ENCODE measurements at places on chromosomes 1 and 21.

DNA sequence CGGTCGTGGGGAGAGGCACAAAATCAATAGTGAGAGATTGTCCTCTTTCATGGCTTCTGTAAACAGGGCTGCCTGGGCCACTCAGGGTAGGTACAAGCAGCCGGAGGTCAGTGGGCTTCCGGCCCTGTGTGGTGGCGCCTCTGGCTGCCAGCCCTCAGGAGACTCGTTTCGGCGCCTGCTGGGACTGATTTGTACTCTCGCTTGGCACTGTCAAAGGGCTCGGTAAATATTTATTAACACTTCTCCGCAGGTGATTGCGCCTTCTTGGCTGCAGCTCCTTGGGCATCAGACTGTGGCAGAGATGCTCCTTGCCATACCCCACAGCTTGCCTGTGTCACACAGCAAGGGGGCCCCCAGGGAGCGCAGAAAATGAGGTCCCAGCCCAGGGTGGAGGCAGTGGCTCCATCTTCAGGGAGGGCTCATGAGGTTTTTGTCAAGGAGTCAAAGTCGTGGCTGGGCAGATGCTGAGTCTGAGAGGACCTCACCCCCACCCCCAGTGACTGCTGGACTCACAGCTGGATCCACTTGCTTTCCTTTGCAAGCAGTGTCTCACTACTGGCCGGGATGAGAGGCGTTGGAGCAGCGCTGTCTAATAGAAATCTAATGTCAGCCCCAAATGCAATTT, 262.5 kb downstream of the GRIK3 start:
- H3K36me3 ChIP-seq: no peaks in the 10 kb centered on the region
- DNase-seq: no peak
- H3K27me3 ChIP-seq: peaks cover 61% of the 10 kb centered on the region
- no peaks in the 10 kb centered on the region for H3K4me1 ChIP-seq

GRCh38 chr1:202349206-202349928, 868 bp downstream of the PPP1R12B start:
- no peaks in the 10 kb centered on the region for H3K4me1 ChIP-seq
- H3K27ac ChIP-seq: peak overlapping the region; percentile 76
- peak; percentile 18 for DNase-seq
- H3K4me3 ChIP-seq: peak overlapping the region; percentile 78

GRCh38 chr1:235407419-235407818, 40.2 kb downstream of the TBCE start:
- H3K27ac ChIP-seq: no peak overlapping the region
- DNase-seq: no peak
- no peak overlapping the region for H3K4me3 ChIP-seq
- H3K36me3 ChIP-seq: peaks cover 10% of the 10 kb centered on the region
- no peaks in the 10 kb centered on the region for H3K27me3 ChIP-seq

DNA sequence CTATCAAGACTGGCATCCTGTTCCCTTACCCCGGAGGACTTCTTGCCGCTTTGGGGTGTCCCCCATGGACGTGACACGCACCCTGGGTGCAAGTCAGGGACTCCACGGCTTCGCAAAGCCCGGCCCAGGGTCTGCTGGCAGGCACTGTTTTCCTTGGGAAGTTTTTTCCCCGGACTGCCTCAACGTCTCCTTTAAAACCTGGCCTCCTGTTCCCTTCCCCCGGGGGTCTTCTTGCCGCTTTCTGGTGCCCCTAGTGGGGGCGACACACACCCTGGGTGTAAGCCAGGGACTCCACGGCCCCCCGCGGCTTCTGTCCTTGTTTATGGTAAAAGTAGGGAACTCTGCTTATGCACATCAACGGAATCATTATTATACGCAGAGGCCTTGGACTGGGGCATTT, 136.6 kb downstream of the LIPI start:
- no peaks in the 10 kb centered on the region for H3K36me3 ChIP-seq
- no peak for DNase-seq
- H3K4me1 ChIP-seq: no peaks in the 10 kb centered on the region
- H3K4me3 ChIP-seq: no peak overlapping the region
- no peaks in the 10 kb centered on the region for H3K27me3 ChIP-seq

- H3K27ac ChIP-seq: peak overlapping the region; percentile 77
- no peaks in the 10 kb centered on the region for H3K36me3 ChIP-seq
- H3K4me1 ChIP-seq: peaks cover 30% of the 10 kb centered on the region
- H3K4me3 ChIP-seq: peak overlapping the region; percentile 10
- H3K27me3 ChIP-seq: no peaks in the 10 kb centered on the region
- DNase-seq: peak; percentile 17
Observed at GRCh38 chr21:35528116-35529042, 479.3 kb upstream of the RUNX1 start.

DNA sequence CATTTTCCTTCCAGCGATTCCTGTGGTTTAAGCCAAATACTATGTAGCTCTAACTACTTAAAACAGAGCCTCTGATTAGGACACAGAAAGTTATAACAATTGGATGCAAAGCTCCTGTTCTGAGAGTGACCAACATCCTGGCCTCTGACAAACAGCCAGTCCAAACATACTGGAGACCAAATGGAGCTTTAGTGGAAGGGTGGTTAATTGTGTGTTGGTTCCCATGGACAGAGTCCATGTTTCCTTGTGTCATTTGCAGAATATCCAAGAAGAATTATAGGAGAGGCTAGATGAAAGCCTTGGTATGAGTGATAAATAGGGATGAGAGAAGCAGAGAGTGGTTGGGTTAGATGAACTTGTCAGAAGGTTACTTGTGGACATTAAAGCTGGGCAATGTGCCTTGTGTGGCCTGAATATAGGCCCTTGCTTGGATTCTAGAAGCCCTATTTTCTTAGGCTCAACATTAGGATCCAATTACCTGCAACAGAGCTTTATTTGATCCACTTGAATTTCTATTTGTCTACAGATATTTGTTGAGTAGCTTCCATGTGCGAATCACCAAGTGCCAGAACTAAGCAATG, 180.5 kb upstream of the GORAB start:
- peaks cover 8% of the 10 kb centered on the region for H3K4me1 ChIP-seq
- no peak overlapping the region for H3K27ac ChIP-seq
- no peak overlapping the region for H3K4me3 ChIP-seq
- DNase-seq: no peak

DNA sequence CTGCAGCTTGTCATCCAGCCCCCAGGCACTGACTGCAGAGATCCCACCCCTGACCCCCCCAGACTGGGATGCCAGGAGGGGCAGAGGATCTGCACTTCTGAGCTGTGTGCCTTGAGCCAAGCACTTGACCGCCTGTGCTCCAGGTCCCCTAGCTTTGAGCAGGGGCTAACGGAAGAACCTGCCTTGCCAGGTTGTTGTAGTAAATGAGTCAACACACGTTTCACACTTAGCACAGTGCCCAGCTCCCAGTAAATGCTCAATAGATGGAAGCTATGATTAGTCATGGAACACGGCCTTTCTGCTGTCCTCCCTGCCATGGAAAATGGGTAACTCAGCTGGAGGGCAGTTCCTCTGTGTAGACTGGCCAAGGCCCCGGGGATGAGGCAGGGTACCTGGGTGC, 24.1 kb downstream of the IFFO2 start:
- DNase-seq: no peak
- H3K27me3 ChIP-seq: peaks cover 3% of the 10 kb centered on the region
- H3K4me1 ChIP-seq: peaks cover 3% of the 10 kb centered on the region
- H3K4me3 ChIP-seq: no peak overlapping the region
- H3K27ac ChIP-seq: no peak overlapping the region

DNA sequence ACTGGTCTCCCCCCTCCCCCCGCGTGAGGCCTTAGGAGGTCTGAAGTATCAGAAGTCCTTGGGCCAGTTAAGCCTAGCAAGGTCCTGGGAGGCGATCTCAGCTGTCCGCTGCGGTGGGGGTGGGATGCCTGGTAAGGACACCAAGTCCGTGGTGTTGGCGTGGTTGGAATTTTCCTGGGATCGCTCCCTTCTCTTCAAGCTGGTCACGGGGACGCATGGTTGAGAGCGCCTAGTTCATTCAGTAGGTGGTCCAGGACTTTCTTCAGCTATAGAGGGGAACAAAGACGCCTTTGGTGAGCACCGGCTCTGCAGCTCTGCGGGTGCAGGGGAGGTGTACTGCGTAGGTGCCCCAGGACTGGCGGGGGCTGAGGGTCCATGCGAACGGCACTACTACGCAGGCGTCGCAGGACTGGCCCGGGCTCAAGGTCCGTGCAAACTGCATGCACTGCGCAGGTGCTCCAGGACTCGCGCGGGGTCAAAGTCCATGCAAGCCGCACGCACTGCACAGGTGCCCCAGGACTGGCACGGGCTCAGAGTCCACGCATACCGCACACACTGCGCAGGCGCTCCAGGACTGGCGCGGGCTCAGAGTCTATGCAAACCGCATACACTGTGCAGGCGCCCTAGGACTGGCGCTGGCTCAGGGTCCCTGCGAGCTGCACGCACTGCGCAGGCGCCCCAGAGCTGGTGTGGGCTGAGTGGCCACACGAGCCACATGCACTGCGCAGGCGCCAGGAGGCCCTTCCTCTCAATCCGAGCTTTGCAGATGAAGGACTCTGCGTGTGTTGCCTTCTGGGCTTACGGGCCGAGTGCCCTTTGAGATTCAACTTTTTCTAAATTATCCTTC, 36.6 kb upstream of the HMGN1 start:
- peaks cover 20% of the 10 kb centered on the region for H3K4me1 ChIP-seq
- peak overlapping the region; percentile 86 for H3K27ac ChIP-seq
- peak; percentile 97 for DNase-seq
- peak overlapping the region; percentile 21 for H3K4me3 ChIP-seq

DNA sequence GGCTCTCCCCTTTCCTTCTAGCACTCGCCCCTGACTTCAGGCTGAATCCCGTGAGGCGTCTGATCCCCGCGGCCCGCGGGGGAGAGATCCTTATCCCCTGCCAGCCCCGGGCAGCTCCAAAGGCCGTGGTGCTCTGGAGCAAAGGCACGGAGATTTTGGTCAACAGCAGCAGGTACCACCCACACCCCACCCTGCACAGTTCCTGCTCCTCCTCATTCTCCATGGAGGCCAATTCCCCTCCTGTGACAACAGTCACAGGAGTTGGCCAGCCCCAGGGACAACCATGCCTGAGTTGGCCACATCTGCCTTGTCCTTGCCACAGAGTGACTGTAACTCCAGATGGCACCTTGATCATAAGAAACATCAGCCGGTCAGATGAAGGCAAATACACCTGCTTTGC, 20.0 kb downstream of the TMEM81 start:
- peaks cover 2% of the 10 kb centered on the region for H3K4me1 ChIP-seq
- no peaks in the 10 kb centered on the region for H3K27me3 ChIP-seq
- H3K27ac ChIP-seq: no peak overlapping the region
- no peaks in the 10 kb centered on the region for H3K36me3 ChIP-seq

GRCh38 chr1:17967623-17968255, 139.9 kb upstream of the IGSF21 start:
- H3K27me3 ChIP-seq: no peaks in the 10 kb centered on the region
- no peaks in the 10 kb centered on the region for H3K36me3 ChIP-seq
- DNase-seq: no peak
- H3K4me1 ChIP-seq: no peaks in the 10 kb centered on the region
- no peak overlapping the region for H3K27ac ChIP-seq
- H3K4me3 ChIP-seq: no peak overlapping the region

DNA sequence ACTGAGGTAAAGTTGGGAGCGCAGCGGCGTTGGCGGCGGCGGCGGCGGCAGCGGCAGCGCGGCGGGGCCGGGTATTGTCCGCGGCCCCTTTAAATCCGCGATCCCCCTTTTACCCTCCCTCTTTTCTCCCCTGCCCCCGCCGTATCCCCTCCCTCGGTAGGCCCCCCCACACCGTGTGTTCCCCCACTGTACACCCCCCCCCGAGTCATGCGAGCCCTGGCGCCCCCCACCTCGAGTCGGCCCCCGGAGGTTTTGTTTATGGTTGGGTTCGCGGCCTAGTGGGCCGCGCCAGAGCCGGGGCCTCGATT, 169 bp downstream of the UBAP2L start:
- no peaks in the 10 kb centered on the region for H3K27me3 ChIP-seq
- DNase-seq: no peak
- H3K4me3 ChIP-seq: peak overlapping the region; percentile 95
- H3K4me1 ChIP-seq: peaks cover 15% of the 10 kb centered on the region
- peaks cover 28% of the 10 kb centered on the region for H3K36me3 ChIP-seq
- H3K27ac ChIP-seq: peak overlapping the region; percentile 91

- peaks cover 3% of the 10 kb centered on the region for H3K4me1 ChIP-seq
- no peak overlapping the region for H3K4me3 ChIP-seq
- peaks cover 35% of the 10 kb centered on the region for H3K27me3 ChIP-seq
- no peak for DNase-seq
- no peak overlapping the region for H3K27ac ChIP-seq
Observed at GRCh38 chr1:1199141-1199960, 7.0 kb downstream of the TNFRSF18 start.

- H3K27me3 ChIP-seq: no peaks in the 10 kb centered on the region
- H3K4me3 ChIP-seq: no peak overlapping the region
- H3K36me3 ChIP-seq: no peaks in the 10 kb centered on the region
- H3K27ac ChIP-seq: no peak overlapping the region
- no peak for DNase-seq
- peaks cover 12% of the 10 kb centered on the region for H3K4me1 ChIP-seq
Observed at GRCh38 chr1:30885570-30886522, 22.7 kb downstream of the SDC3 start.

DNA sequence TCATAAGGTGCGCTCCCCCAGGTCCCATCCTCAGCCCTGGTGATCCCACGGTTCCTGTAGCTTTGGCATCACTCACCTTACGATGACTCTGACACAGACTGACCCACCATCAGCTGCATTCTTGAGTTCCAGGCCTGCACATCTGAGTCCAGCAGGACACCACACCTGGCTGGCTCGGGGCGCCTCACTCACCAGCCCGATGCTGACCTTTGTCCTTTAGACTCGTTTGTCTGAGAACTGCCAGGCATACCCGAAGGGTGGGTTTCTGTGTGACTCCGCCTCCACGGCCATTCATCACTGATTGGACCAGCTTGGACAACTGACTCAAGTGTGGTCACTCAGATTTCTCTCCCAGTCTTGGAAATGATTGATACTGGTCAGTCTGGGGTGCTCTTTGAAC, 129.4 kb upstream of the CSF3R start:
- no peak overlapping the region for H3K27ac ChIP-seq
- no peaks in the 10 kb centered on the region for H3K27me3 ChIP-seq
- DNase-seq: no peak
- no peaks in the 10 kb centered on the region for H3K4me1 ChIP-seq

- H3K4me1 ChIP-seq: peaks cover 51% of the 10 kb centered on the region
- no peak overlapping the region for H3K4me3 ChIP-seq
- H3K27ac ChIP-seq: peak overlapping the region; percentile 64
- H3K27me3 ChIP-seq: no peaks in the 10 kb centered on the region
- peaks cover 22% of the 10 kb centered on the region for H3K36me3 ChIP-seq
Observed at GRCh38 chr1:40986328-40986783, 6.9 kb downstream of the CTPS1 start.

- H3K27ac ChIP-seq: no peak overlapping the region
- H3K4me3 ChIP-seq: no peak overlapping the region
- no peaks in the 10 kb centered on the region for H3K27me3 ChIP-seq
Observed at GRCh38 chr1:26239936-26240335, 5.9 kb downstream of the CEP85 start.

- H3K27me3 ChIP-seq: no peaks in the 10 kb centered on the region
- H3K4me1 ChIP-seq: peaks cover 24% of the 10 kb centered on the region
- no peaks in the 10 kb centered on the region for H3K36me3 ChIP-seq
Observed at GRCh38 chr1:178935610-178936009, 64.7 kb upstream of the ANGPTL1 start.
